ENCODE measurements at places on chromosomes 1 and 21. TPM values are rescaled to one million over a fixed set of nuclear protein-coding genes. Genes with fewer than 3 reads are reported as not detected.

GRCh38 chr1:3763351-3764125 is 9.0 kb upstream of the SMIM1 start:
- no peaks in the 10 kb centered on the region for H3K4me1 ChIP-seq
- no peaks in the 10 kb centered on the region for H3K36me3 ChIP-seq
- no peak overlapping the region for H3K27ac ChIP-seq
- DNase-seq, result no peak

- H3K27ac ChIP-seq, result no peak overlapping the region
- H3K4me3 ChIP-seq, result peak overlapping the region; percentile 82
These were observed 20.4 kb downstream of the H3-3A start for GRCh38 chr1:226082959-226083301.

- no peak for DNase-seq
- H3K36me3 ChIP-seq, result no peaks in the 10 kb centered on the region
- no peaks in the 10 kb centered on the region for H3K27me3 ChIP-seq
- peaks cover 4% of the 10 kb centered on the region for H3K4me1 ChIP-seq
- no peak overlapping the region for H3K27ac ChIP-seq
These were observed 129.8 kb upstream of the SAMSN1 start for GRCh38 chr21:14675774-14676530.

The CSF1 gene
- polyA plus RNA-seq, result 9.0 TPM

The C1orf56 gene
- 7.0 TPM for polyA plus RNA-seq

DNA sequence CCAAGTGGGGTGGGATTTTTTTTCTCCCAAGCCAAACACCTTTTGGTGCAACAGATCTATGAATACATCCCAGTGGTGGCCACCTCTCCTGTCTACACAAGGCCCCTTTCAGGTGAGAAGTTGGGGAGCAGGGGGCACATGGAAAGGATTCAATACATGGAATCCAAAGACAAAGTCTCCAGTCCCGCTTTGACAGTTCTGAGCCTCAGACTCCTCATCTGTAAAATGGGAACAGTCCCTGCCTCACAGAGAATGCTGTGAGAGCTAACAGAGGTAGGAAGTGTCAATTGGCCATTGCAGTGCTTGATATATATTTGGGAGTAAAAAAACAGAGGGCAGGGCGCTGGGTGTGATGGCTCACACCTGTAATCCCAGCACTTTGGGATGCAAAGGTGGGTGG is 26.7 kb upstream of the ZNF436 start:
- H3K27ac ChIP-seq, result no peak overlapping the region
- H3K27me3 ChIP-seq, result no peaks in the 10 kb centered on the region
- H3K4me1 ChIP-seq, result peaks cover 2% of the 10 kb centered on the region
- no peak overlapping the region for H3K4me3 ChIP-seq
- DNase-seq, result no peak
- H3K36me3 ChIP-seq, result peaks cover 9% of the 10 kb centered on the region

The TIMM17A gene
- polyA plus RNA-seq, result 41.6 TPM

The DUSP23 gene
- 40.0 TPM for polyA plus RNA-seq

DNA sequence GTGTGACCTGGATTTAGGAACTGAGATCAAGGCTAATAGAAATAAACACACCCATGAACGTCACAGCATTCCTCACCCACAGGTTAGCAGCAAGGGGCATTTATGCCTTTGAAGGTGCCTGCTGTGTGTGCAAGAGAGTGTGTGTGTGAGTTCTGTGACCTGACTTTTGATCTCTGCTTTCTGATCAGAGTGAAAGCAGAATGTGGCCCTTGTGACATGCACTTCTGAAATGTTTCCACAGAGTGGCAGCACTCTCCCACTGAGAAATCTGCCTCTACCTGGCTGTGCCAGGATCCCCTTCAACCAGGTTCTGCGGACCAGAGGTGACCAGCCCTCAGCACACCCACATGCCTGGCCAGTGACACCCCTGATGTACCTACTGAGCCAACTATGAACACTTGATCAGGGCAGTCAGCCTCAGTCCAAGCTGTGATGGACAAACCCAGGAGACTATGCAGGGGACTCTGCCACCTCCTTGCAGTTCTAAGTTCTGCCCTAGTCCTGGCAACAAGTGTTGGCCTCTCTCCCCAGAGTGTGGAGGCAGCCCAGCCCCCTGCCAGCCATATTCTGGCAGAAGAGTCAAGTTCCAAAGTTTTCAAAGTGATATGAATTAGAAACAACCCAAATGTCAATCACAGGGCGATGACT is 41.0 kb downstream of the RXRG start:
- no peaks in the 10 kb centered on the region for H3K27me3 ChIP-seq
- H3K4me3 ChIP-seq, result no peak overlapping the region
- H3K27ac ChIP-seq, result no peak overlapping the region
- no peaks in the 10 kb centered on the region for H3K36me3 ChIP-seq

DNA sequence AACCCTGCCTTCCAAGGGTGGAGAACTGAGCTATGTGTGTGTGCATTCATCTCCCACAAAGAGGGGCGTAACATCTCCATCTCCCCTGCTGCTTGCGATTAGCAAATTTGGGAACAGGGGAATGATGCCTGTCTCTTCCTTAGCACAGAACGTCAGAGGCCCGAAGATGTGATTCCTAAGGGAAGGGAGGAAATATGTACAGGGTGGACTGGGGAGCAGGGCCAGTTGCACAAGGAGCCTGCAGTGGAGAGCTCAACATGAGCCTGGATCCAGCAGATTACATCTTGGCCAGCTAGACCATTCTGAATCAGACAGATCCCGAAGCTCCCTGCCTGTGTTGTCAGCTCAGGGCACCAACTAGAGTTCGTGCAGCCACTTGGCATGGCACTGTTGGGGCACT is 118.1 kb downstream of the NGF start:
- DNase-seq, result no peak
- no peak overlapping the region for H3K27ac ChIP-seq
- no peak overlapping the region for H3K4me3 ChIP-seq
- H3K36me3 ChIP-seq, result no peaks in the 10 kb centered on the region

DNA sequence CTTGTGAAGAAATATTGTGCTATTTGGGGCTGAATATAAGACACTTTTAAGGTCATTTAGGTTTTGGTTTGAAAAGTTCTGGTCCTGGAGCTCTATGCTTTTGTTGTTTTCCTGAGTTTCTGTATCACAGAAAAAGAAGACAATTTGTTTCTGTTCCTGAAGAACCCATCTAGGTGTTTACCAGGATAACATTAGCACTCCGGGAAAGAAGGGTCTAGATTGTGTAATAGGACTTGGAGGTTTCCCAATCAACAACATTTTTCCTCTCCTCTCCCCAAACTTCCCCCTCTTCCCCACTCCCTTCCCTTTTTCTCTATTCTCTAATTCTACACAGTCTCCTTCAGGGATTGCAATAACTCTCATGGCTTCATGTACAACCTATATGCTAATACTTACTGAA is 78.7 kb downstream of the PTPRC start:
- no peak overlapping the region for H3K4me3 ChIP-seq
- no peak overlapping the region for H3K27ac ChIP-seq
- DNase-seq, result no peak
- no peaks in the 10 kb centered on the region for H3K36me3 ChIP-seq
- no peaks in the 10 kb centered on the region for H3K27me3 ChIP-seq

The UMODL1 gene
- polyA plus RNA-seq, result 0.67 TPM

The FCRL2 gene
- polyA plus RNA-seq, result 0.15 TPM

The TRPM2 gene
- polyA plus RNA-seq, result 2.2 TPM

GRCh38 chr1:9510130-9510529 is 29.1 kb upstream of the SLC25A33 start:
- no peak for DNase-seq
- H3K27ac ChIP-seq, result no peak overlapping the region
- no peak overlapping the region for H3K4me3 ChIP-seq

DNA sequence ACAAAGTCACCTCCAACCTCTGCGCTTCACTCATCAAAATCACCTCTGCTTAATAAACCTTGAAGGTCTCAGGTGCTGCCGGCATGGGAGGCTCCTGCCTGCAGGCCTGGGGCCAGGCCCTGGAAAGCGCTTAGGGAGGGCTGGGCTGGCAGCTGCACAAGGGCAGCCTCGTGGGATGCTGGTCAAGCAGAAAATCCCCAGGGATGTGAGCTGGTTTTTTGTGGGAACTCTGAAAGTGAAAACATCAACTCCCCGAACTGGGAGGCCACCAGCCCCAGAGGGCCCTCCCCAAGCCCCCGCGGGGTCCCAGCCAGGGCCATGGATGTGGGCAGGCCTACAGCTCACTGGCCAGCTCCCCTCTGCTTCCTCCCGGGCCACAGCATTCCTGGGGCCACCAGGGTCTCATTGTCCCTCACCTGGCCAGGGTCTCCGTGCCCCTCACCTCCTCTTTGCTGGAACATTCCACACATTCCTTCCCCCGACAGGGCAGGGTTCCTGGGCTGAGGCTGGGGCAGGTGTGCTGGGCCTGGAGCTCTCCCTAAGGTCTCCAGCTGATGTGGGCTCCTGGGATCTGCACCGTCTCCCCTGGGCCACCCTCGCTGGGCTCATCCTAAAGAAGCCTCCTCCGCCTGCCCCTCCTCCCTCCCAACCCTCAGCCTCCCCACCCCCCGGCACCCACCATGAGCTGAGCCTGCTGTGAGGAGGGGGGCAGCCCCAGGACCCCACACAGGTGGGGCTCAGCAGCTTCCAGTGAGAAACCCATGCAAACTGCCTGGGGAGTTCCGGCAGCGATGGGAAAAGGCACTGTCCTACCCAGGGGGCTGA is 36.0 kb upstream of the POFUT2 start:
- DNase-seq, result no peak
- no peaks in the 10 kb centered on the region for H3K36me3 ChIP-seq
- no peaks in the 10 kb centered on the region for H3K27me3 ChIP-seq
- no peak overlapping the region for H3K4me3 ChIP-seq
- H3K4me1 ChIP-seq, result peaks cover 21% of the 10 kb centered on the region

DNA sequence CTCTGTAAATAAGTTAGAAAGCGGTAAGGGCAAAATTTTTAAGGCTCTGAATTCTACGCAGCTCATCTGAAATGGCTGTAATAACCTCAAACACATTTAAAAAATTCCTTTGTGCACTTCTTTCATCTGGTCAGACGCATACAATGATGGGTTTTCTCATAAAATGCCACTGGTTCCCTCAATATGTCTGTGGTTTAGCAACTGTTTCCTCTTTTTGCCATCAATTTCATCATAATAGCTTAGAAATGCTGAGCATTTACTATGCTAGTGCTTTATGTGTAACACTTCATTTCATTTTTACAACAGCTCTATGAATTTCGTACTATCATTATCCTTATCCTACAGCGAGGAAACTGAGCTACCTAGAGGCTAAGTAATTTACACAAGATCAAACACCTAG is 35.3 kb upstream of the DMRTA2 start:
- H3K36me3 ChIP-seq, result no peaks in the 10 kb centered on the region
- H3K4me3 ChIP-seq, result no peak overlapping the region
- H3K27ac ChIP-seq, result no peak overlapping the region
- DNase-seq, result no peak

- H3K4me1 ChIP-seq, result no peaks in the 10 kb centered on the region
- H3K27me3 ChIP-seq, result peaks cover 3% of the 10 kb centered on the region
- no peaks in the 10 kb centered on the region for H3K36me3 ChIP-seq
These were observed 70.9 kb upstream of the POU3F1 start for GRCh38 chr1:38117444-38117887.

DNA sequence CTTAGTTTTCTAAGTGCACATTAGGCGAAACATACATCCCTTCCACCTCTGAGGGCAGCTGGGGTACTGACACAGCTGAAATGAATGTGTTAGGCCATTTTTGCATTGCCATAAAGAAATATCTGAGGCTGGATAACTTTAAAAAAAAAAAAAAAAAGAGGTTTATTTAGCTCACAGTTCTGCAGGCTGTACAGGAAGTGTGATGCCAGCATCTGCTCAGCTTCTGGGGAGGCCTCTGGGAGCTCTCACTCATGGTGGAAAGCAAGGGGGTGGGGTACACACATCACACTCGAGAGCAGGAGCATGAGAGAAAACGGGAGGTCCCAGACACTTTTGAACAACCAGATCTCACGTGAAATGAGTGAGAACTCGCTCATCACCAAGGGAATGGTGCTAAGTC is 158.1 kb downstream of the PSMG1 start:
- H3K36me3 ChIP-seq, result no peaks in the 10 kb centered on the region
- DNase-seq, result no peak
- H3K4me1 ChIP-seq, result peaks cover 11% of the 10 kb centered on the region
- no peaks in the 10 kb centered on the region for H3K27me3 ChIP-seq

The HFM1 gene
- polyA plus RNA-seq, result 1.5 TPM

- H3K4me1 ChIP-seq, result no peaks in the 10 kb centered on the region
- no peak overlapping the region for H3K27ac ChIP-seq
- no peak overlapping the region for H3K4me3 ChIP-seq
- no peaks in the 10 kb centered on the region for H3K36me3 ChIP-seq
- DNase-seq, result no peak
These were observed 11.1 kb upstream of the SLC30A1 start for GRCh38 chr1:211589782-211590721.

DNA sequence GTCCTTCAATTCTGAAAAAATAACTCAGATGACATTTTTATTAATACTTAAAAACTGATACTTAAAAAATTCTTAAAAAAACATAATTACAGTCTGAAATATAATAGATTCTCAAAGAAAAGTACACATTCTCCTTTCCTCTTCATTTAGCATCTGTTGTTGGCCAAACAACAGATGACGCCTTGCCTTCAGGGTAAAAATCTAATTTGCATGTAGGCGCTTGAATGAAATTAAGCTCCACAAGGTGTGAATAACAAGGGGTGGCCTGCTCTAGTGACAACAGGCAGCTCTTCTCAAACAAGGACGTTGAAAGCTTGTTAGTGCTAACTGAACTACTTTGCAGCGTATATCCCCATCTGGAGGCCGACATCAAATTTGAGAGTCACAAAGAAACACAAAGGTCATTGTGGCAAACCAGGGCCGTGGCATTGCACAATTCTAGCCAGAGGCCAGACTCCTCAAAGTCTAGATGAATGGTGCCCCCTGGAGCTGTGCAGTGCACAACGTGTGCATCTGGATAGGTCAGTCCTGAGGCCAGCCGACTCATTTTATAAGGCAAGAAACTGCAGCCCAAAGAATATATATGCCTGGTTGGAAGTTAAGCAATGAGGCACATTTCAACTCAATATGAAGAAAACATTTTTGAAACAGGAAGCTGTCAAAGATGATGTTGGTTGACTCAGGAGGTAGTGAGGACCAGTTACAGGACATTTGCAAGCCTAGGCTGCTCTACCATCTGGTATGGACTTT is 459.2 kb upstream of the RUNX1 start:
- H3K4me3 ChIP-seq, result no peak overlapping the region
- no peaks in the 10 kb centered on the region for H3K27me3 ChIP-seq
- DNase-seq, result peak; percentile 26

- no peak overlapping the region for H3K4me3 ChIP-seq
- no peak overlapping the region for H3K27ac ChIP-seq
- DNase-seq, result no peak
- H3K4me1 ChIP-seq, result no peaks in the 10 kb centered on the region
- no peaks in the 10 kb centered on the region for H3K27me3 ChIP-seq
These were observed 82.3 kb downstream of the NOTCH2 start for GRCh38 chr1:119987112-119987511.
